ENCODE measurements at places on chromosomes 6 and 20.

- DNase-seq: no peak
Measured at GRCh38 chr20:25600632-25601031, 15.3 kb upstream of the NINL start.

GRCh38 chr6:166563200-166563599, 23.3 kb downstream of the RAMACL start:
- DNase-seq: no peak

GRCh38 chr20:46810448-46811223, 84.0 kb upstream of the EYA2 start:
- DNase-seq: no peak

DNA sequence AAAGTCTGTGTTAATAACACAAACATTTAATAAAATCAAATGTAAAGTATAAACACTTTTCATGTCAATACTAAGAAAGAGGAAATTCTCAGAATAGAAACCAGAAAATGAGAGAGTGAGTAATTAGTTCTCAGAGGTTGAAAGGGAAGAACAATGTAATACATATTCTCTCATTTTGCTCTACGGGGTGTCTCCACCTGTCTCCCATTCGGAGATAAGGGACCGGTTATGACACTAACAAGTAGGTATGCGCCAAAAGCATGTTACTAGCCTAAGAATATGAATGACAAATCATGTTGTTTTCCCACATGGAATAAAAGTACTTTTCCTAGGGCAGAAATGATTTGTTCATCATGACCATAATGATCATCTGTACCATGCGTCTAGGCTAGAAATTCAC, 35.6 kb upstream of the PRELID3B start:
- DNase-seq: no peak

GRCh38 chr20:6699921-6700562, 67.4 kb upstream of the BMP2 start:
- DNase-seq: peak; percentile 91

GRCh38 chr6:70470016-70470415, 56.7 kb downstream of the FAM135A start:
- no peak for DNase-seq

GRCh38 chr6:63785006-63785405, 149.4 kb downstream of the PHF3 start:
- no peak for DNase-seq

- no peak for DNase-seq
Measured at GRCh38 chr6:133743621-133744020, 145.3 kb upstream of the TCF21 start.

DNA sequence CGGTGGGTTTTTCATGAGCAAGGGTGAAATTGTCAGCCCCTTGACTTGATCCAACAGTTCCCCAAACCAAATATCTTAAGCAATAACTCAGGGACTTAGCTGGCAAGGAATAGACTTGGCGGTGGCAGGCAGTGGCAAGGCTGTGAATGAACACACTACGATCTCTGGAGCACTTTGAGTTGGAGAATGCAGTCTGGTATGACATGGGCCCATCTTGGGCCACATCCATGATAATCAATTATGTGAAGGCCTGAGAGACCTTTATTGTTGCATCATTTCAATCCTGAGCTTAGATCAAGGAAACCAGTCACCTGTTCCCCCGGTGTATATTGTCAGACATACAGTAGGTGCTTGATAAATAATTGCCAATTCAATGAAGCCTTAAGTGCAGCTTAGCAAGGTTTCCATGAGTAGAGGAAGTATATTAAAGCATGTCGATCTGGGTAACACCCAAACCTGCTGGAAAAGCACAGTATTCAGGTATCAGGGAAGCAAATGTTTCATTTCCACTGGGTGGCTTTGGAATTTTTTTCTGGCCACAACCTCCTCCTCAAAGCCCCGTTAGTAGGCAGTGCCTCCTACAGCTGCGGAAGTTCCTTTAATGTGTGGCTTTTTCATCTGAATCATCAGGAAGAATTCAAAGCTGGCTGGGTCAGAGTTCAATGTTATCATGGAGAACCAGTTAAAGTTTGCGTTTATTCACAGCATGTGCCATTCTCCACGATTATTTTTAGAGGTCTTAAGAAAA, 10.2 kb downstream of the CASS4 start:
- peak; percentile 93 for DNase-seq

DNA sequence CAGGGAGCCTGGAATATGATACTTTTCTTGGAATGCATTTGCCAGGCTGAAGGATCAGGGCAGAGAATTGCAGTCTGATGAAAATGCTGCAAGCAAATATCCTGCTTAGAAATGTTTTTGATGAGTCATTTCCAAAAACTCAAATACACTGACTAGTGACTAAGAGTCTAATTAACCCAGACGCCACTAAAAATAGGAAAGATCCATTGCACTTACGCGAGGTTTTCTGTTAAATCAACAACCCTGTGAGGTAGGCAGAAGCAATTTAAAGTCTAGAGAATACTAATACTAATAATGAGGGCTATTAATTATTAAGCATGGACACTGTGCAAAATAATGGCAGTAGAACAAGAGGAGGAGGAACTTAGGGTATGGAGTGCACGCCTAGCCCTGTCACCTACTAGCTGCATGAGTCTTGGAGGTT, 130.1 kb upstream of the DOK5 start:
- peak; percentile 81 for DNase-seq

DNA sequence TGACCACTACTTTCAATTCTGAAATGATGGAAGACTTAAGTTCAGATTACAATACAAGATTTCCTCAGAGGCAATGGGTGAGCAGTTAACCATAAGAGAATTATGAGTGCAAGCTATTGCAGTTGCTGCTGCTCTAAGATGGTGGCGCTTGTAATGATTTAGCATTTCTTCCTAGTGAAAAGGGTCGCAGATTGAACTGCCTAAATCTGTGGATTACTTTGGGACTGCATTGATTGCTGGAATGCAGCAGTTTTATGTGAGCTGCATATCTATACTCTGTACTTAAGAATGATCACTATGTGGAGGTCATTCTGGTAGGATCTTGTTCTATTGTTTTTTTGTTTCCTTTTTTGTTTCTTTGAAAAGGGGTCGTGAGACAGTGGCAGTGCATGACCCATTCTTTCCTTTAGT, 5.3 kb downstream of the SCAF8 start:
- DNase-seq: peak; percentile 86

- no peak for DNase-seq
Measured at GRCh38 chr20:46226602-46227001, 81.7 kb downstream of the CDH22 start.

GRCh38 chr6:143110572-143110971, 49.9 kb downstream of the AIG1 start:
- DNase-seq: no peak

DNA sequence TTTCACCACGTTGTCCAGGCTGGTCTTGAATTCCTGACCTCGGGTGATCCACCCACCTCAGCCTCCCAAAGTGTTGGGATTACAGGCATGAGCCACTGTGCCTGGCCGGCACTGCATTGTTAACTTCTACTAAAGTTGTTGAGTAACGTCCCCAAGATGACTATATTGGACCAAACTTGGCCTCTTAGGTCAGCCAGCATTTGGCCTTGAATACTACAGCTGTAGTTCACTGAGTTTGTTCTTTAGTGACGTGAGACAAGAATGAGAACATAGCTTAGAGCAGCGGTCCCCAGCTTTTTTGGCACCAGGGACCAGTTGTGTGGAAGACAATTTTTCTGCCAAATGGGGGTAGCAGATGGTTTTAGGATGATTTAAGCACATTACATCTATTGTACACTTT, 237.1 kb downstream of the TBC1D7 start:
- DNase-seq: no peak

DNA sequence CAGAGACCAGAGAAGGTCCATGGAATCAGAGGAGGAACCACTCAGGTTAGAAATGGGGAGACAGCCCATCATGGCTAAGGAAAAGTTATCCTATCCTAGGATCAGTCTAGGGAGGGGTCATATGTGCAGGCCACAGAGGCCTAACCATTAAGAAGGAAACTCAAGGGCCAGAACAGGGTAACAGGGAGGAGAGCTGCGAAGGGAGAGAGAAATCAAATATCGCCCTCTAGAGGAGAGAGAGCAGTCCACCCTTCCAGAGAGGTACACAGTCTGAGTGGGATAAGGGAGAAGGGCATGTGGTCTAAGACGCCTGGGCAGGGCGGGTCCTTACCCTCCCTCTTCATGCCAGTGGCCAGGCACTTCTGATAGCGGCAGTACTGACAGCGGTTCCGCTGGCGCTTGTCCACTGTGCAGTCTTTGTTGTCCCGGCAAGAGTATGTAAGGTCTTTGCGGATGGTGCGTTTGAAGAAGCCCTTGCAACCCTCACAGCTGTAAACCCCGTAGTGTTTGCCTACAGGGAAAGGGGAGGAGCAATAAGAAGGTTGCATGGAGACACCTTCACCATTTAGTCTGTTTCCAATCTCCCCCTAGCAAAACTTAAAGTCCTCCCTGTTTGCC, 2.9 kb downstream of the RXRB start:
- DNase-seq: peak; percentile 70

- DNase-seq: no peak
Measured at GRCh38 chr20:18973529-18974173, 160.1 kb downstream of the SCP2D1 start.

- DNase-seq: no peak
Measured at GRCh38 chr6:126067073-126067472, 80.7 kb downstream of the TRMT11 start.

GRCh38 chr6:31111712-31112111, 663 bp downstream of the C6orf15 start:
- no peak for DNase-seq

DNA sequence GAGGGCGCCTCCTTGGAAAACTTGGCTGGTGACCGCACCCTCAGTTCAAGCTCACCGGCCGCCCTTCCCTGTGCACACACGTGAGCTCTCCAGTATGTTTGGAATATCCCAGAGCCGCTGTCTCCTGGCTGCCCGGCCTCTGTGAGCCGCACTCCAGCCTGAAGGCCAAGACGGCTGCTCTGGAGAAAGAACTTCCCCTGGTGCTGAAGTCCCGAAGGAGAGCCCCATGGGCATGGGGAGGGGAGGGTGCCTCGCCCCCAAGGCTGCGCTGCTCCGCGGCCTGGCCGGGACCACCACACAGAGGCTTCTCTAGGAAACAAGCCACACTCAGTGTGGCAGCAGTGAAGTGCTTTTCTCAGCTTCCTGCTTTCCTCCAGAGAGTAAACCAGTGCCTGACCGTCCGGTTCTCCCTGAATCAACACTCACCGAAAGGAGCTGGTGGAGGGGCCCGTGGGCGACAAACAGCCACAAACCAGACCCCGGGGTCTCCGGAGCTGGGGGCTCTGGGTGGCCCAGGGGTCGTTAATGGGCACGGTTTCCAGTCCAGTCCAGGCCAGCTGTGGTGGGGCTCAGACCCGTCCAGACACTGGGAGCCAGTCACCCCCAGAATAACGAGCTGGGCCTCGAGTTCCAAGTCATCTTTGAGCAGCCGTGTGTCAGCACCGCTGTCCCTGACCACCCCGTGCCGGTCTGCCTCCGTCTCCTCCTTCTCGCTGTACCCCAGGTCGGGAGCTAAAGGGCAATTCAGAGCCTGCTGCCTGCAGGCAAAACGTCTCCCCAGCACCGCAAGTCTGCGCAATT, 87.4 kb upstream of the BHLHE23 start:
- DNase-seq: no peak

- no peak for DNase-seq
Measured at GRCh38 chr20:48544402-48545339, 283.1 kb downstream of the PREX1 start.

GRCh38 chr20:14264869-14265268, 72.5 kb downstream of the FLRT3 start:
- no peak for DNase-seq

- peak; percentile 6 for DNase-seq
Measured at GRCh38 chr6:120378582-120379220, 955.6 kb downstream of the TBC1D32 start.

GRCh38 chr6:150426198-150426597, 57.4 kb downstream of the IYD start:
- no peak for DNase-seq

DNA sequence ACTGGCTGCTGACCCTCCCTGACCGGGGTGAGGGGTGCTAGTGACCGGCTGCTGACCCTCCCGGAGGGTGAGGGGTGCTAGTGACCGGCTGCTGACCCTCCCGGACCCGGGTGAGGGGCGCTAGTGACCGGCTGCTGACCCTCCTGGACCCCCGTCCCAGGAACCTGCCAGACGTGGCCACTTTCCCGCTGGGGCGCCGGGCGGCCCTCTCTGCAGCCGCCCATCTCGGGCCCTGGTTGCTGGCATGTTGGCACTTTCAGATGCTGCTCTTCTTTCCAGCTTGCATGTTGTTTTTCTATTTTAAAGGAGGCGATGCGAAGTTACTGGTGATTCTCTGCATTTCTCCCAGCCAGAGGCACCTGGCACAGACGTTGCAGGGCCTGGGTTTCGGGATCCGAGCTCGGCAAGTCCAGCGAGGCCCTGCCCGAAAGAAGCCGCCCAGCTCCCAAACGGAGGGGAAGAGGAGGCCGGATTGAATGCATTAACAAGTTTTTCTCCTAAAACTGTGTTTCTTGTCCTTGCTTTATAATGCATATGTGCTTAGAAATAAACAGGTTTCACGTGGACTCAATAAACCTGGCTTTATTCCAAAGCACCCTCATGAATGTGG, 34.4 kb downstream of the FRMD1 start:
- DNase-seq: no peak
